NCI-H2029 treated with DMSO at 0.1 percent for 48 hours (cell line): ENCODE measurements at places on chromosomes 16 and 17.

GRCh38 chr17:78414178-78415162 is 36.0 kb downstream of the PGS1 start:
- DNase-seq = no peak

DNA sequence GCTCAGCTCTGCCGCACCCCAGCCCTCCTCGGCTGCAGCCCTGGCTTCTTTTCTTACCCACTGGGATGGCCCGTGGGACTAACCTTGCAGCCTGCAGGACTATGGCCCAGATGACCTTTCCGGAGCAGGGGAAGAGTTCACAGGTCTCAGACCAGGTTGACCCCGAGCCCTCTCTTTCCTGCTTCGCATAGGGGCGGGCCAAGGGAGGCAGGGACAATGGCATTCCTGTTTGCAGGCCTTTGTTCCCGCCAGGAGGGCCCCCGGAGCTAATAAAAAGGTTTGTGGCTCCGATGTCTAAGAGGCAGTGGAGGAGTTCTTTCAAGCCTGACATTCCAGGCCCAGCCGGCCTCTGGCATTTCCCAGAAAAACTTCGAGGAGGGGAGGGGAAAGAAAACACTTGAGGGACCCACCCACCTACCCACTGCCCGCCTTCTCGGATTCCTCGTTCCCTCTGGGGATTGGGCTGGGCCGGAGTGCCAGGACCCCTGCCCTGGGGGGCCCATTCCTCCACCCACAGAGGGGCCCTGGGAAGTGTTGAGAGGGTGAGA is 5.8 kb upstream of the SOCS3 start:
- no peak for DNase-seq

- DNase-seq = no peak
Measured at GRCh38 chr17:50270435-50271362, 3.6 kb upstream of the TMEM92 start.

DNA sequence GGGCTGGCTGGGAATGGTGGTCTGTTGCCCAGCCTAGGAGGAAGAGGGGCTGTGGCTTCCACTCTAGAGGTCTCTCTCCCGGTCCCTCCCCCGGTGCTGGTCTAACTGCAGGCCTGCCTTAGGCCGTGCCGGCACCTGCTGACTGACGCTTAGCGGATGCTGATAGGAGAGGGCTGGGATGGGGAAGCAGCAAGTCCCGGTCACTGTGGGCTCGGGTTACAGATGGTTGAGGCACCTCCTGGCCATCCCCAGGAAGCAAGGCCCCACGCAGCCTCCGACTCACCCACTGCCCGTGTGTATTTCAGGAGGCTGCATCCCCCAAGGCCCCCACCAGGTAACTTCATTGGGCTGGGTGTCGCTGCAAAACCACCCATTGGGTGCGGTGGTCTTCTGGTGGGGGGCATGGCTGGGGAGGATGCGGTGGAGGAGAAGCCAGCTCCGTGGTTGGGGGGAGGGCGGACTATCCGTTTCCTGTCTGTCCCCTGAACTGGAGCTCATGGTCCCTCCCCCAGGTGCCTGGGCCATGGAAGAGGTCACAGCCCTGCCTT is 278.9 kb downstream of the SEC14L1 start:
- DNase-seq = no peak

DNA sequence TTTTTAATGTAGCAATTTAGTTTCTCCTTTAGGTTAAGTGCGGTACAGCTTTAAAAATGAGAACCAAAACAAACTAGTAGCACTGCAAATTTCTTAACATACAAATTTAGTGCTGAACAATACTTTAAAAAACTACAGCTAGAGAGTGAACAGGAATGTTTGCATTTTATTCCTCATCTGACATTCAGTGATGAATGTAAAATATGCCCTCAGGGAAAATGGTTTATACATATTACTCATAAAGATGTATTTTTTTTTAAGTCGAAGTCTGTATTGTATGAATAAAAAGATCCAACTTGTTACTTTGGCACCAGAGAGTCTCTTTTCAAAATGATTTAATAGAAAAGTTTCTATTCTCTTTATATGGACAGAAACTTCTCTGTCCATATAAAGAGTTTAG is 96.8 kb downstream of the BRIP1 start:
- no peak for DNase-seq

- DNase-seq = no peak
Measured at GRCh38 chr17:48066656-48067055, 18.5 kb downstream of the NFE2L1 start.

DNA sequence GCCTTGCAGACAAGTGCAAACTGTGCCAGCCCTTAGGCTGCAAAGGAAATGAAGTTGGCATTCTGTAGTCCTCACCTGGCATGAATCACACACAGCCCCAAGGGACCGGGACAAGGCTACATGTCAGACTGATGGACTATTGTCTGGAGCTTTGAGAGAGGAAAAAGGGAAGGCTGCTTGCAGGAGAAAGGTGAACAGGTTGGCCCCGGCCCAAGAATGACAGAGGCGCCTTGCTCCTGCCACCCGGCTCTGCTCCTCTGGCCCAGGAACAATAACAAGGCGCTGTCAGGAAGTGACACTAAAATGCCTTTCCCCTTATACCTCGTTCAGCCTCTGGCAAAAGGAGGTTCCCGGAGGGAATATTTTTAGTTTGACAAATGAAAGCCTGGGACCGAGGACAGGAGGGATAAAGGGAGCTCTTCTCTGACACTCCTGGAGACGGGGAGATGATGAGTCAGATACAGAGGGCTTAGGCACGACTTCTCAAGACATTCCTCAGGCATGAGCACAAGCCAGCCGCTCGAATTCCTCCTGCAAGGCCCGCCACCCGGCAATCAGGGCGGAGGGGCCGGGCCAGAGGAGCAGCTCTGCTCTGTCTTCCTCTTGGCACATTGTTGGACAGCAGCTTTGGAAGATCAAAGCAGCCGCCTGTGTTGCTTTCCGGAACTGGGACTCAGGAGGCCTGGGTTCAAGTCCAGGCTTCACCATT is 105.8 kb downstream of the NOG start:
- peak; percentile 40 for DNase-seq

DNA sequence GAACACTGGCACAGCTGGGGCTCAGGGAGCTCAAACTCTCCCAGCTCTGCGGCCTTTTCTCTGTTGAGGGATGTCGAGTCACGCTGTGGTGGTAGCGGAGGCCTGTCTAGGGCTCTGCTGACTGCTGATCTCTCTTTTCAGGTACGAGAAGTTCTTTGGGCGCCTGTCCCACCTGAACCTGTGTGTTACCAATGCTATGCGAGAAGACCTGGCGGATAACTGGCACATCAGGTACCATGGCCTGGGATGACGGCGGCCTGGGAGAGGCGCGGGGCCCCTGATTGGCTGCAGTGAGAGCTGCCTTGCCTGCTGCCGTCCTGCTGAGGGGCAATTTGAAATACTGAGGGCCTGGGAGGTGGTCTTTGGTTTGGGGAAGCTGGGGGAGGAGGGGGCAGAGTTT is 5.7 kb downstream of the ALG1 start:
- DNase-seq = no peak

- no peak for DNase-seq
Measured at GRCh38 chr16:61862221-61863155, 173.8 kb downstream of the CDH8 start.

- DNase-seq = peak; percentile 44
Measured at GRCh38 chr17:73803964-73804435, 159.8 kb upstream of the SDK2 start.

- DNase-seq = no peak
Measured at GRCh38 chr17:44008205-44008909, 3.9 kb downstream of the NAGS start.

DNA sequence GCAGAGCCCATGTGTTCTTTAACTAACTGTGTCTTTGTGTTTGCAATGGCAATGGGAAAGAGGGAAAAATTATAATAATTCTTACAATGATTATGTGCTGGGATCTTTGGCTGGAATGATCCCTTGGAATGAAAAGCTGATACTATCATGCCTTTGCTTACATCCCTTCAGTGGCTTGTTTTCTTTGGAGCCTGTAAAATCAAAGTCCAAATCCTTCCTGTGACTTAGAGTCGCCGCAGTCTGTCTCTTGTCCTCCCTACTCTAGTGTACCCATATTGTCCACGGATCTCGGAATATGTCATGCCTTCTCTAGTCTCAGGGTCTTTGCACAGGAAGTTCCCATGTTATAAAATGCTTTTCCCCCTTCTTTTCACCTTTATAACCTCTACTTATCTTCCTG is 111.7 kb upstream of the MAF start:
- DNase-seq = no peak

GRCh38 chr17:83109793-83110645 is 30.6 kb downstream of the METRNL start:
- peak; percentile 54 for DNase-seq

DNA sequence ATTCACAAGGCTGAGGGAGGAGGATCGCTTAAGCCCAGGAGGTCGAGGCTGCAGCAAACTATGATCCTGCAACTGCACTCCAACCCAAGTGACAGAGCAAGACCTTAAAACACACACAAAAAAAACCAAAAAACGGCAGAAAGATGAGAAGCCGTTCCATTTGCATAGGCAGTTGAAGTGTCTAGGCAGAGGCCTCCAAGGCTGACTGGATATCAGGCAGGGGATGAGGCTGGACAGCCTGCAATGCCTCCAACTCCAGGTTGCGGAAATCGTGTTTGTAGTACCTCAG is 2.0 kb upstream of the FBXL19 start:
- DNase-seq = no peak

- DNase-seq = no peak
Measured at GRCh38 chr16:82628711-82629110, 1.9 kb downstream of the CDH13 start.

DNA sequence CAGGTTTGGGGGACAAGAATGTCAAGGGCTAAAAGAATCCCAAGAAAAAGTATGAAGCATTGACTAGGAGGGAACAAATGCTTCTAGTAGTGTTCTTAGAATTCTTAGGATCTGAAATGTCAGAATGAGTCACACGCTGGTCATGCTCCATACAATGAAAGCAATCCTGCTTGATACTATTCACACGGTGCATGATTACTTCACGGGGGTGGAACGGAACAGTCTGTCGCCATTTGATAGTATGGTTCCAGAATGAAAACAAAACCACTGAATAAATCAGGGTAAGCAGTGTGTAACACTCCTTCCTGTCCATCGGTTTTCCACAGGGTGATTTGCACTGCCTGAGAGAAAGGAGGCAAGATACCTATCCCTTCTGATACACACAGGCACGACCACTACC is 22.9 kb upstream of the YWHAE start:
- DNase-seq = no peak

GRCh38 chr17:40515491-40516041 is 14.1 kb upstream of the TNS4 start:
- no peak for DNase-seq
